ENCODE measurements at places on chromosomes 3 and 15.

DNA sequence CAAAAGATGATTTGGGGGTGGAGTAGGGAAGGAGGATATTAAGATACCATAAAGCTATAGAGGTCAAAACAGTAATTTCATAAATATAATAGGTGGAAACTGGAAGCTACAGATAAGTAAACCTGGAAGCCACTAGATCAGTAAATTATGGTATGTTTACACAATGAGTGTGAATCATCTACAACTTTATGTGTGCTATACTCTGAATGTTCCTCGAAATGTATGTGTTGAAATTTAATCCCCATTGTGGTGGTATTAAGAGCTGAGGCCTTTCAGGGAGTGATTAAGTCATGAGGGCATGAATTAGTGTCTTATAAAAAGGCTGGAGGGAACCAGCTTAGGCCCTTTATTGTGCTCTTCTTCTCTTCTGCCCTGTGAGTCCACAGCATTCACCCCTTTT lies 25.2 kb downstream of the EOMES start:
- DNase-seq: no peak

DNA sequence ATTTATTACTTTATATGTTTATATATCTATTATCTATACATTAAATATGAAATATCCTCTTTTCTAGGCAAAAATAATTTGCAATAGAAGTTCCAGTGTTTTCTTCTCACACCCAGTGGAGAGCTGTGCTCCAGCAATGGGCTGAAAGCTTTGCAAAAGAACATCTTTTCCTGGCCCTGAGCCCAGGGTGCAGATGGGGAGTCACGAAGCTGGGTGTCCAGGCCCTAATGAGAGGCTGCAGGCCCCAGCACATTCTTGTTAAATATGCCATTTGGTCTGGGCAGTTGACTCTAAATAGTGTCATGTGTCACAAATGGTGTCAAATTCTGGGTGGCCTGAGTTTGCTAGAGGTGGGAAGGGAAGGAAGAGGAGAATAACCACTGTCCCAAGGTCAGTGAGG lies 5.7 kb downstream of the NTRK3 start:
- no peak for DNase-seq

DNA sequence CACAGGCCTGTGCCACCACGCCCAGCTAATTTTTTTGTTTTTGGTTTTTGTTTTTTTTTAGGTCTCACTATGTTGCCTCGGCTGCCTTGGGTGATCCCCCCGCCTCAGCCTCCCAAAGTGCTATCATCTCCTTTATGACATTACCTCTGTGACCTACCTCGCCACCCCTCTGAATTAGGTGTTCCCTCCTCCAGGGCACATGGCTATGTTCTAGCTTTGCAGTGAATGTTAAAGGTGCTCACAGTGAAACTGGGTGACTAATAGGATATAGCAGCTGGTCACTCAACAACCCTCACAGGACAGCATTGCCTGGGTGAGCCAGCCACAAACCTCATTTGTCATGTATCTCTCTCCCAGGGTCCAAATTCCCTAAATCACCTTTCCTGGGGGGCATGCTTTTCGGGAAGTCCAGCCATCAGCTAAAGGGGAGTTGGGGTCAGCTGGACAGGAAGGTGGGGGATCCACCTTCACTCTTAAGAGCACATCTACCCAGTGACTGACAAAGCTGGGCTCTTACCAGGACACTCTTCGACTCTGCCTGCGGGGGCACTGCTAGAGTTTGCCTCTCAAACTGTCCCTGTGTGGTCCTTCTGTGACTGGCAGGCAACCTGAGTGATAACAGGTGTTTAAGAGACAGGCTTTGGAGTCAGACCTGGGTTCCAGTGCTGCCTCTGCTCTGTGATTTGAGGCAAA lies 1.6 kb upstream of the TTLL3 start:
- peak; percentile 12 for DNase-seq

- no peak for DNase-seq
These were observed 448 bp downstream of the SLC12A8 start for GRCh38 chr3:125212091-125212508.

GRCh38 chr3:36095238-36095637 lies 285.1 kb upstream of the STAC start:
- no peak for DNase-seq

GRCh38 chr3:43748179-43748578 lies 57.4 kb downstream of the ABHD5 start:
- no peak for DNase-seq

- DNase-seq: no peak
These were observed 89.6 kb downstream of the TBL1XR1 start for GRCh38 chr3:177107461-177108239.

- no peak for DNase-seq
These were observed 61.8 kb downstream of the MYH15 start for GRCh38 chr3:108448593-108448992.

GRCh38 chr15:77598644-77599043 lies 34.1 kb downstream of the LINGO1 start:
- no peak for DNase-seq

GRCh38 chr15:27899583-27900285 lies 199.4 kb downstream of the OCA2 start:
- DNase-seq: no peak

- no peak for DNase-seq
These were observed 12.1 kb downstream of the TBC1D2B start for GRCh38 chr15:78065284-78065872.

GRCh38 chr3:105406268-105406667 lies 39.6 kb downstream of the ALCAM start:
- no peak for DNase-seq

DNA sequence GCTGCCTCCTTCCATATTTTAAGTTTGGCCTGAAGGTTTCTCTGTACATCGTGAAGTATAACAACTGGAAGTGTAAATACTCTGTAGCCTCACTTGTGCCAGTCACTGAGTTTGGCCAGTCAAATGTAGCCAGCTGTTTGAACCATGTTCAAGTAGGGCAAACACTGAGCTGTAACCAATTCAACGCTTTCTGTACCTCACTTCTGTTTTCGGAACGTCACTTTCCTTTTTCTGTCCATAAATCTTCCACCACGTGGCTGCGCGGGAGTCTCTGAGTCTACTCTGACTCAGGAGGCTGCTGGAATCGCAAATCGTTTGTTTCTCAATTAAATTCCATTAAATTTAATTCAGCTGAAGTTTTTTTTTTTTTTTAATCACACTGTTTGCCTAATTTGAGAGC lies 88.8 kb upstream of the RARB start:
- DNase-seq: no peak

DNA sequence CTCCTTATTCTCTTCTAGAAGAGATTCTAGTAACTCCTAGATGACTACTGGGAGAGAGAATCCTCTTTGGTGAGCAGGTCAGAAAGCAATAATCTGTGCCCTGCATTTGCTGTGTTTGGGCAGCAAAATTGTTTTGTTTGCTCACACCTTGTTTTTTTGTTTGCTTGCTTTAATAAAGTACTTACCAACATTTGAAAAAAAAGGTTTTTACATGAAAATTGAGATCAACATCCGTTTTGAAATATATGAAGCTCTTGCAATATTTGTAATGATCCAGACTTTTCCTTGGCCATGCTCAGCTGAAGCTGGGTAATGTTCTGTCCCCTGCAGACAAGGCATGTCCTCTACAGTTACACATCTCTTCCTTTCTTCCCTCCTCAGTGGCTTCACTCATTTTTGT lies 62.2 kb downstream of the DIPK2A start:
- DNase-seq: no peak

DNA sequence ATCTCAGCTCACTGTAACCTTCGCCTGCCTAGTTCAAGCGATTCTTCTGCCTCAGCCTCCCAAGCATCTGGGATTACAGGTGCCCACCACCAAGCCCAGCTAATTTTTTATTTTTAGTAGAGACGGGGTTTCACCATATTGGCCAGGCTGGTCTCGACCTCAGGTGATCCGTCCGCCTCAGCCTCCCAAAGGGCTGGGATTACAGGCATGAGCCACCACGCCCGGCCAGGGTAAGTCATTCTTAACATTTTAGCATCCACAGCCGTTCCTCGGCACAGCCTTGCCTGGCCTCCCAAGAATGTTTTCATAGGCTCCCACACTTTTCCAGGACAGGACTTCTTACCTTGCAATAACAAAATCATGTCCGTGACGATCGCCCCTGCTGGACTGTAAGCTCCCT lies 8.7 kb upstream of the EPHB3 start:
- no peak for DNase-seq

DNA sequence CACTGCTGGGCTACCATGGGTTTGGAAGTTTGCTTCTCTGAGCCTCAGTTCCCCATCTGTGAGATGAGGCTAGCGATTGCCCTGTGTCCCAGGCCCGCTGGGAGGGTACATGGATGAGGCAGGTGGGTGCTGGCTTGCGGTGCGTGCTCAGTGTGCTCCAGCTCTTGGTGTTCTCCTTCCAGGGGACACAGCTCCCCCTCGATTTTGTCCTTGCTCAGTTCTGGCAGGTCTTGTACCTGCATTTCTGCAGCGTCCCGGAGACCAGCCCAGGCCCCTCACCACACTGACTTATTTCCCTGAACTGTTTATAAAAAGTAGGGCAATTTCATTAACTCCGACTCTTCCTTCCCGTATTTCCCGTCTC lies 95.4 kb downstream of the TBC1D2B start:
- DNase-seq: no peak

GRCh38 chr15:66730168-66731021 lies 28.4 kb downstream of the SMAD6 start:
- no peak for DNase-seq

DNA sequence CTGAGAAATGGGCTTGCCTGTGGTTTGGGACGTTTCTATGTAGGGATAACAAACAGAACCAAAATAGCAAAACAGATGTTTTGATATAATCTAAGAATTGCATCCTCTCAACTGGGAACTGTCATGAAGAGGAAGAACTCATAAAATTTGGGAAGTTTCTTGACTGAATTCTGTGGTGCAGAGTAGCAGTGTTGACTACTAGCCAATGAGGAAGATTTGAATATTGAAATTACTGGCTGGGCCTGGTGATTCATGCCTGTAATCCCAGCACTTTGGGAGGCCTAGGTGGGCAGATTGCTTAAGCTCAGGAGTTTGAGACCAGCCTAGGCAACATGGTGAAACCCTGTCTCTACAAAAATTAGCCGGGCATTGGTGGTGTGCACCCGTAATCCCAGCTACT lies 42.2 kb downstream of the ZNF609 start:
- DNase-seq: no peak

DNA sequence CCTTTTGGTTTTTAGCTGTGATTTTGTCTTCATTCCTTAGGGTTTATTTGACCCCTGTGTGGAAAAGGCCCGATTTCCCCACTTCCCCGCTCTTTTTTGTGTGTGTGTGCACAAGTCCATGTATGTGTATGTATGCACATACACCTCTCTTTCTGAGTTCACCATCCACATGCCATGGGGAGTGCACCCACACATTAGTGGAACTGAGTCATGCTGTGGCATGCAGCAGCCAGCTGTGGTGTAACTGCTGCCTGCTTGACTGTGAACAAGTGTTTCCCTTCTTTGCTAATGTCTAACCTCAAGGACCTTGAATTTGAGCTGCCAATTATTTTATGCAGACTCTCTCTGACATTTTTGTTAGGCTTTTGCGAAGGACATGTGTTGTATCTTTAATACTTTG lies 434.9 kb upstream of the TPM1 start:
- DNase-seq: no peak

DNA sequence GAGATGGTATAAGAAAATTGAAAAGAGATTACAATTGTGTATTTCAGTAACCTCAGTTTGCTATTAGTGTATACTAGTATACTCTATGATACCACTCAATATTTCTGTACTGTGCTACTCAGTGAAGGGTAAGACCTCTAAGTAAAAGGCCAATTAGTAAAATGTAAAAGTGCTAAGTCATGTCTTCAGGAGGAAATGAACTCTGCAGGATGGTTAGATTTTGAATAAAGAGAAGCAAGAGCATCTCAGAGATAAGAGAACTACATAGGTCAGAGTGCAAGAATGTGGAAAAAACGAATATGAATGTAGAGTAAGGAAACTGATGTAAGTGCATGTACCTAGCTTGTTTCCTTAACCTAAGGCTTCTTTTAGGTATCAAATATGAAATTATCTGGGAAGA lies 796.6 kb upstream of the GBE1 start:
- no peak for DNase-seq

DNA sequence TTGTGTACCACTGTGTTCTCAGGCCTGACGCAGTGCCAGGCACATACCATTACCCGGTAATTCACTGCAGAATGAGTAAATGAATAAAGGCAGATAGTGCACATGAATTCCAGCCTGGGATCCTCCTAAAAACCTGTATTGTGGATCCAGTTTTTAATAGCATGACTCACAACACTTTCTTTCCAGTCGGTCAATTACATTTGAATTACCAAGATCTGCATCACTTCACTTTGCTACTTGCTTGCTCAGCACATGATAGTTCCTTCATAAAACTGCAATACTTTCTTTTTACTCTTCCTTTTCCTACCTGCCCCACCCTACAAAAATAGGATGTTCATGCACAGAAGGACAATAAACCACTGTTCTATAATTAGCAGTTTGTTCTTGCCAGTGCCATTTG lies 553.8 kb downstream of the MAGI1 start:
- no peak for DNase-seq

DNA sequence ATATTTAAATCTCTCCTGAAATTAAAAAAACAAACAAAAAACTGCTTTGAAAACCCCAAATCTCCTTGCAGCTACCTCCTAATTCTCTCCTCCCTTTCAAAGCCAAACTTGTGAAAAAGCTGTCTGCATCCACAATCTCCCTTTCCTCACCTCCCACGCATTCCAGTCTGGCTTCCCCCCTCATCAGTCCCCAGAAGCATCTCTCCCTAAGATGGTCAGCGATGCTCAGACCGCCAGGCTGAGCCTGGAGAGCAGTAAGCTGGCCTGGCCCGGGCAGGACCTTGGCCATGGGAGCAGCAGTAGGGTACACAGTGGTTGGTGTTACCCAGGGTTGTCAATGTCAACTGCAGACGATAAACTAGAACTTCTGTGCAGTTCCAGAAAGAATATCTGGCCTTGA lies 32.9 kb upstream of the BLM start:
- no peak for DNase-seq

DNA sequence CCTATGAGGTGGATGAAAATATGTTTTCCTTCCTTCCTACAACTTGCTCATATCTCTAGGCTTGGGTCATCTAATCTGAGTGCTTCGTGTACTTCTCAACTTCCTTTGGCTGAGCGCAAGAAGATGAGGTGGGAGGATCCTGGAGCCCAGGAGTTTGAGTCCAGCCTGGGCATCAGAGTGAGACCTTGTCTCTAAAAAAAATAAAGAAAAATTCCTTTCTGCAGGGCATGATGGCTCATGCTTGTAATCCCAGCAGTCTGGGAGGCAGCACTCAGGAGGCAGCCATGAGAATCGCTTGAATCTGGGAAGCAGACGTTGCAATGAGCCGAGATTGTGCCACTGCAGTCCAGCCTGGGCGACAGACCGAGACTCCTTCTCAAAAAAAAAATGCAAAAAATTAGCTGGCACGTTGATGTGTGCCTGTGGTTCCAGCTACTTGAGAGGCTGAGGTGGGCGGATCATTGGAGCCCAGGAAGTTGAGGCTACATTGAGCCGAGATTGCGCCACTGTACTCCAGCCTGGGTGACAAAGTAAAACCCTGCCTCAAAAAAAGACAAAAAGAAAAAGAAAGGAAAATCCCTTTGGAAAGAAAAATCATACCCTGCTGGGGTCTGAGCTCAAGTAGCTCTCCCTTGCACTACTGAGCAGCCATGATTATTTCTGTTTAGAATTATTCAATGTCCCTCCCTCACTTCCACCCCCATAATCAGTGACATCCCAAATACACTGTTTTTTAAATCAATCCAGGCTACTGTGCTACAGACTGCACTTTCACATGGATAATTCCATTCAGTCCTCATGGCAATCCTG lies 28.0 kb upstream of the RAB11A start:
- no peak for DNase-seq

GRCh38 chr3:115351193-115351592 lies 204.1 kb upstream of the ZBTB20 start:
- DNase-seq: no peak

Data from activated CD4-positive, CD25-positive, alpha-beta regulatory T cell treated with anti-CD3 and anti-CD28 coated beads, Interleukin-2, amount 50 U/mL, for 16 hours (primary cell).